ENCODE measurements at places on chromosomes 1 and 21. TPM values are rescaled to one million over a fixed set of nuclear protein-coding genes. Genes with fewer than 3 reads are reported as not detected.

Gene GBP1
- 14.0 TPM for total RNA-seq

Gene ZYG11A
- 0.78 TPM for total RNA-seq

Gene SPRR2A
- total RNA-seq: not detected

Gene CDA
- not detected for total RNA-seq

Measured in cardiac ventricle fibroblast (primary cell).